IMR-90 (cell line): ENCODE measurements at places on chromosomes 4 and X. TPM values are rescaled to one million over a fixed set of nuclear protein-coding genes. Genes with fewer than 3 reads are reported as not detected.

The SLC9B1 gene
- 0.18 and 0.28 TPM in 2 replicates for total RNA-seq

The CCKAR gene
- not detected in 2 replicates for total RNA-seq

The GPRASP1 gene
- total RNA-seq, result 1.3 and 1.7 TPM in 2 replicates

The ERVMER34-1 gene
- total RNA-seq, result not detected in 2 replicates

The UGT2B10 gene
- not detected in 2 replicates for total RNA-seq

The FAT4 gene
- total RNA-seq, result 35.6 and 37.5 TPM in 2 replicates

The TMEM271 gene
- not detected in 2 replicates for total RNA-seq

The FAM149A gene
- 0.54 and 0.83 TPM in 2 replicates for total RNA-seq

The NAA11 gene
- total RNA-seq, result not detected in 2 replicates

The CCDC149 gene
- 7.0 and 8.3 TPM in 2 replicates for total RNA-seq

The SRPX gene
- total RNA-seq, result 35.5 and 39.2 TPM in 2 replicates

The CENPI gene
- 24.2 and 25.8 TPM in 2 replicates for total RNA-seq

The SLC26A1 gene
- total RNA-seq, result not detected in 2 replicates

The CXCL11 gene
- under 0.01 TPM in 2 replicates for total RNA-seq

The RNF128 gene
- 4.8 and 6.4 TPM in 2 replicates for total RNA-seq

The VEGFD gene
- total RNA-seq, result under 0.01 and 0.18 TPM in 2 replicates

The HTRA3 gene
- 1.1 and 1.3 TPM in 2 replicates for total RNA-seq
